Activated T-cell treated with anti-CD3 and anti-CD28 coated beads for 48 hours (primary cell): ENCODE measurements at places on chromosomes 13 and 19.

DNA sequence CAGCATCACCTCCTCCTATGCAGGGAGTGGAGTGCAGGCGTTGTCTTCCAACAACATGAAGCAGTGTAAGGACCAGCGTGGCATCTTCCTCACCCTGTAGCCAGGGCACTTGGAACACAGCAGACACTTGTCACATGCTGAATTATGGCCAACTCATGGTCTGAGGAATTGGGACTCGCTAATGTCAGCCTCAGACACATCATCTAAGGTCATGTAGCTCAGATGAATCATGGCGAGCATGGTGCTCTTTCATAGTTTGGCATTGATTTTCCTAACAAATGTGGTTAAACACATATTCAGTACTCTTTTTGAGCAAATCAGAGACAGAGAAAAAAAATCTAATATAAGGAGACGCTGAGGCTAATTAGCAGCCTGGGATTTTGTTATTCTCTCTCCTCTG, 99.6 kb upstream of the SGCG start:
- DNase-seq: no peak

- no peak for DNase-seq
Observed at GRCh38 chr19:49069026-49069425, 3.5 kb downstream of the KCNA7 start.

- DNase-seq: no peak
Observed at GRCh38 chr13:113123226-113124201, 915 bp downstream of the F10 start.

- DNase-seq: no peak
Observed at GRCh38 chr13:84641491-84641890, 759.2 kb upstream of the SLITRK1 start.

DNA sequence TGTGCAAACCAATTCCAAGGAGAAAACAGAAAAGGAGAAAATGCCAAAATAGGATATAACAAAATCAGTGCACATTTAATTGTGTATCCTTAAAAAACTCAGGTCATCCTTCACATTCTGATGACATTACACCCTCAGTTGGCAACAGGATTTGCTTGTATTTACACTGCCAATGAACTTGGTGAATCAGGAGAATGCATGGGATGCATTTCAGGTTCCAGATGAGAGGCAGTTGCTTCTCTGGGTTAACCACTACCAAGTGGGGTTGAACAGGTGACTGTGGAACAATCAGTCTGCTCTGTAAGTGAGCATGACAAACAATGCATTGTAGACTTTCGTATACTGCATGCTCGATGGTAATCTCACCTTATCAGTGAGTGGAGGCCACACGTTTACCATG, 79.1 kb downstream of the STARD13 start:
- DNase-seq: no peak

DNA sequence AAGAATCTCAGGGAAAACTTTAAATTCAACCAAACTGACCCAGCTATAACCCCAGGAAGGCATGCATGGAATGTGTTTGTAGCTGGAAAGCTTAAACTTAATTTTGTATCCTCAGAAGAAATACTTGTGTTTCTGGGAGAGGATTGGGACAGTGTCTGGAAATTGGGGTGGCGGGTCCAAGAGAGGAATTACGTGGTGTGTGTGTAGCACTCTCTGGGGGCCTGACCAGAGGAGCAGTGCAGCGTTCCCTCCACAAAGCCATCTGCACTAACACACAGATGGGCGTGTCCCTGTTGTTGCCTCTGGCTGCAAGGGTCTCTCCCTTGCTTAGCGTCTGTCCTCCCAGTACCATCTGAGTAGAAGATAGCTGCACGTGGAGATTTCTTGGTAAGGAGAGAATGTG, 6.4 kb downstream of the GARRE1 start:
- DNase-seq: no peak

GRCh38 chr13:106573868-106574267, 5.9 kb upstream of the ARGLU1 start:
- no peak for DNase-seq

GRCh38 chr13:78719367-78719766, 60.4 kb upstream of the OBI1 start:
- no peak for DNase-seq

GRCh38 chr19:41355802-41356201, 2.1 kb upstream of the TGFB1 start:
- no peak for DNase-seq

DNA sequence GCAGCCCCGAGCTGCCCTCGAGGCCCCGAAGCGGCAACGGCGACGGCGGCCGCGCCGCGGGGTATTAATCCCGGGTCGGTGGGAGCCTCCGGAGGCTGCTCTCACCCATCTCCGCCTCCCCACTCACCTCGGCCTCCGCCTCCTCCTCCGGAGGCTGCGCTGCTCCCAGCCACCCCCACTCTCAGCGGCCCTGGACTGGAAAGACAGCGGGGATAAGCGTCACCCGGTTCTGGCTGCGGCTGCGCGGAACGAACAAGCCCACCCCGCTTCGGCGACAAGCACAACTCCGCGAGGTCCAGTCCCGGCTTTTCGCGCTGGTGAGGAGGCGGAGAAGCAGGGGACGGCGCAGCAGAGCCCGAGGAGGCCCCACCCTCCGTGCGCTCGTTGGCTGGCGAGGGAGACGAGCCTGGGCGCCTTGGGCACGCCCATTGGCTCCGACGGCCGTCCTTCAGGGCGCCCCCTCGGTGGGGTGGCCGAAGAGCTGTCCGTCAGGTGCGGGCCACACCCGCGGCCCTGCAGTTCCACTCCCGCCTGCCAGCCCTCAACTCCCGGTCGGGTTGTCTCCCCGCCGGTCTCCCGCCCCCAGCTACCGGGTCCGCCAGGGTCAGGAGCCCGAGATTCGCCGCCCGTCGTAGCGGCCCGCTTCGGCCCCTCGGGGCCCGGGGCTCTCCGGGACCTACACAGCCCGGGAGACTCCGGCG, at the start of gene ZMYM5:
Gene ZMYM5 (minus strand): TSS at position 327 of the 701 bp plus-strand sequence. CDS start 11,469 bp downstream, outside the sequence.
- peak; percentile 97 for DNase-seq

GRCh38 chr13:34040863-34041262, 222.9 kb downstream of the RFC3 start:
- no peak for DNase-seq

DNA sequence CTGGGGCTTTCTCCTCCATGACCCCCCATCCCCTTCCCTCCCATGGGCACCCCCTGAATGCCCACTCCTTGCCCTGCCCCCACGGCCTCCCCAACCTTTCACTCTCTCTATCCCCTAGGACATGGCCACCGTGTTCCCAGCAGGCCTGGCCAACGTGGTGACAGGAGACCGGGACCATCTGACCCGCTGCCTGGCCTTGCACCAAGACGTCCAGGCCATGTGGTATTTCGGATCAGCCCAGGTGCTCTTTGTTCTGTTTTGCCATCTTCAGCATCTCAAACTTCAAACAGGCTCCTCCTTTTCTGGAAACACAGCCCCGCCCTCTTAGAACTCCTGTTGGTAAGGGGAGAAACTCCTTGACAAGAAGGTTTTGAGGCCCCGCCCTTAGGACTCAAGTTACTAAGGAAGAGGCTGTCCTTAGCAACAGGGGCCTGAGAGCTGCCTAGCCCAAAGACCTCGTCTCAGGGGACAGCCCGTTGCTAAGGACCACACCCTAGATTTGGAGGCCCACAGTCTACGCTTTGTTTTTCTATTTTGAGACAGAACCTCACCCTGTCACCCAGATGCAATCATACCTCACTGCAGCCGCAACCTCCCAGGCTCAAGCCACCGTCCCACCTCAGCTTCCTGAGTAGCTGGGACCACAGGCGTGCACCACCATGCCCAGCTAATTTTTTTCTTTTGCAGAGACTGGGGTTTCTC, 5.1 kb upstream of the FLT3LG start:
- DNase-seq: peak; percentile 62

DNA sequence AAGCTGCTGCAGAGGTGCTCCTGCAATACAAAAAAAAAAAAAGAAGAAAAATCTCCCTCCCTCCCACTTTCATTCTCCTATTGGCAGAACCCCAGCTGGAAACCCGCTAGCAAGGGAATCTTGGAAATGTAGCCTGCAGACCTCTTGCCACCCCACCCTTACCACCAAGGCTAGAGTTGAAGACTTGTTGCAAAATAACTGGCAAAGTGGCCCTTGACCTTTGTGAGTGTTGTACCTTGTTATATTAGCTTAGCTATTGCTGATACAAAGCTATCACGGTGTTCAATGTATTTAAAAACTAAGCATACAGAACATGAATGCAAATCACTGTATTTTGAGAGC, 57.5 kb upstream of the KCTD4 start:
- no peak for DNase-seq

GRCh38 chr13:71880753-71881541, 13.9 kb upstream of the DACH1 start:
- DNase-seq: no peak

GRCh38 chr19:4075373-4075772, 8.7 kb upstream of the ZBTB7A start:
- no peak for DNase-seq

DNA sequence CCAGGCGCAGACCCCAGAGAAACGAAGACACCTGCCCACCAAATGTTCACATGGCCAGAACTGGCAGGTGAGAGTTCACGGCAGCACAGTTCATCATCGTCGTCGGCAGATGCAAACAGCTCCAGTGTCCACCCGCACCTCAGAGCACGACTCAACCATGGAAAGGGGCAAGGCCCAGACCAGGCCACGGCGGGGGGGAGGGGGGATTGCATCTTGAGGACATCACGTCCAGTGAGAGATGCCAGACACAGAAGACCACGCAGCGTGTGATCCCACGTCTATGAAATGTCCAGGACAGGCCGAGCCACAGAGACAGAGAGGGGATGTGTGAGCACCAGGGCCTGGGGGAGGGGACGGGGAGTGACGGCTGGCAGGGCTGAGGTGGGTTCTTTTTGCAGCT, 7.3 kb downstream of the RNF126 start:
- no peak for DNase-seq

- no peak for DNase-seq
Observed at GRCh38 chr19:55620410-55621204, 3.8 kb downstream of the ZNF784 start.

- no peak for DNase-seq
Observed at GRCh38 chr13:98685146-98685545, 67.3 kb downstream of the SLC15A1 start.

DNA sequence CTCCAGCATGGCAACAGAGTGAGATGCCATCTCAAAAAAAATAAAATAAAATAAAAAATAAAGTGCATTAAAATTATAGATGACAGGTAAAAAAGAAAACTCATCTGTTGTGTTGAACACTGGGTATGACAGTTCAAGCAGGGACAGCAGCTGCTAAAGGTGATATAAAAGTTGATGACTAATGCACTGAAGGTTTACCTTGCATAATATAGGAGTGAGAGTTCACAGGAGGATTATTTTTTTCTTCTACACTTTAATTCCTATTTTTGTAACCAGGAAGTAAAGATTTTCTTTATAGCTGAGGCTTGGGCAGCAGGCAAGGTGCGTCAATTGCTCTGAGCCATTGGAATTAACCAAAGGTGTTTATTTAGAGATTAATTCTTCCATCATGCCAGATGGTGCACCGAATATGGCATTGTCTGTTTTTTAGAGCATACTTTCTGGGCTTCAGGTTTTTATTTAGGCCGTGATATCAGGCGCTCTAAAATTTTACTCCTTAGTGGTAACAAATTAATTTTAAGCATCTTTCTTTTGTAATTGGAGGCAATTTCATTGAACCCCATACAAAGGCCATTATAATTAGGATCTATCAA, 337.0 kb upstream of the SLC10A2 start:
- DNase-seq: no peak

DNA sequence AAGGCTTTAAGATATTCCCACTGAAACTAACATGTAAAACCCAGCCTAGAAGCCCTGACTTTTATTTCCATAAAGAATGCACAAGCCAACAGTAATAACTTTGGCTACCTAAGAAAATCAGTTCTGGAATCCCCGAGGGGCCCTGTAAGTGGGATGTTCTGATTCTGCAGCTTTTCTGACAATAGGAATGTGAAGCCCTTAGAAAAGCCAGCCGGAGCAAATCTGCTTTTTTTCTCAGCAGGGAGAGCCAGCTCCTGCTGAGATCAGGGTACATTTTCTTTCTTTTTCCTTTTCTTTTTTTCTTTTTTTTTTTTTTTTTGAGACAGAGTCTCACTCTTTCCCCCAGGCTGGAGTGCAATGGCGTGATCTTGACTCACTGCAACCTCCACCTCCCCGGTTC, 8.0 kb upstream of the GARRE1 start:
- no peak for DNase-seq

DNA sequence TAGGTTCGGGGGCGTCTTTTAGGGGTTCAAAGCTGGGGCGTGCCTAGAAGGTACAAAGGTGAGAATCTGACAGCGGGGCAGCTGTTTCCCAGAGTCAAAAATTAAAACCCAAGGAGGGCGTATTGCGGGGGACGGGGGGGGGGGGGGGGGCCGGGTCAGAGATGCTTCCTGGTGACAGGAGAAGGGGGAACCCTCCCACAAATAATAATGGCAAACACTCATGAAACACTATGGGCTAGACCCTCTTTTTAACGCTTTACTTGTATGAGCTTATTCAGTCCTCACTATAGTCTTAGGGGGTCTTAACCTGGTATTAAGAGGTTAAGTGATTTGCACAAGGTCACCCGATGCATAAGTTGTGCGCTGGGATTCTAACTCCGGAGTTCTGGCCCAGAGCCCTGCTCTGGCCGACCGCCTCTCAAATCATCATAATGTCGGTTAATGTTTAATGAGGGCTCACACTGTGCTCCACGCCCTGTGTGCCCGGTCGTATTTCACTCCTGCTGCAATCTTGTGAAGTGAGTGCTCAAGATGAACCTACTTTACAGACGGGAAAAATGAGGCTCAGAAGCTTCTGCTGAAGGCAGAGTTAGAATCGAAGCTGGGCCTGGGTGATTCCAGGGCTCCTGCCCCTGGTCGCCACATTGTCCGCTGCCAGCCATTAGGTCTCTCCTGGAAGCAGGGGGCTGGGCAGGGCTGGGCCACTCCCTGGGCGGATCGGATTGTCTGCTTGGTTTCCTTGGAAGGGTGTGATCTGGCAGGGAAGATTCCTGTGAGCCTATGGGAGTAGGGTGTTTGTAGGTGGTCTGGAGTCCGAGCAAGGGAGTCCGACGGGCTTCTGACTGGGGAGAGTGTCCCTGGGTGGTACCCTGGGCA, 964 bp downstream of the PAK4 start:
- DNase-seq: no peak

- no peak for DNase-seq
Observed at GRCh38 chr13:23477101-23477500, 43.6 kb upstream of the SACS start.

- DNase-seq: no peak
Observed at GRCh38 chr13:50616101-50616500, 227.4 kb downstream of the DLEU7 start.

DNA sequence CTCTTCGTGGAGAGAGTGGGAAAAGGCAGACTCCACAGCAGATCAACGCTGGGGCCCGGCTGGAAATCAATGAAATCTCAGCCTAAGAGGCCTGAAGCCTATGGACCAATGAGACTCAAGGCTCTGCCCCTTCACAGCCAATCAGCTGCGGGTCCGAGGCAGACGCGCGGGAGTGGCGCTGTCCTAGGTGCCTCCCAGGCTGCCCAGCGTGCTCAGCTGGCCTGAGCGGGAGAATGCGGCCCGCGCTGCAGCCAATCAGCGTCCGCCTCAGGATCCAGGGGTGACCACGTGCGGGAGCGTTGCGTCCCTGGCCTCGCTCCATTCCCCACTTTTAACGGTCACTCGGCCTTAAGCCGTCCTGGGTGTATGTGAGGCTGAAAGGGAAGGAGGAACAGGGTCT, at the start of gene ZBTB32:
Gene ZBTB32 (plus strand): TSS at position 341 of the 400 bp plus-strand sequence. CDS start 10,069 bp downstream, outside the sequence.
- no peak for DNase-seq

- no peak for DNase-seq
Observed at GRCh38 chr19:16224293-16225045, 26.8 kb downstream of the AP1M1 start.
